Left colon (tissue), 2 donors: ENCODE measurements at places on chromosomes 1 and 21. TPM values are rescaled to one million over a fixed set of nuclear protein-coding genes. Genes with fewer than 3 reads are reported as not detected.

- DNase-seq, result no peak
Measured at GRCh38 chr1:226355669-226356551, 46.9 kb upstream of the LIN9 start.

DNA sequence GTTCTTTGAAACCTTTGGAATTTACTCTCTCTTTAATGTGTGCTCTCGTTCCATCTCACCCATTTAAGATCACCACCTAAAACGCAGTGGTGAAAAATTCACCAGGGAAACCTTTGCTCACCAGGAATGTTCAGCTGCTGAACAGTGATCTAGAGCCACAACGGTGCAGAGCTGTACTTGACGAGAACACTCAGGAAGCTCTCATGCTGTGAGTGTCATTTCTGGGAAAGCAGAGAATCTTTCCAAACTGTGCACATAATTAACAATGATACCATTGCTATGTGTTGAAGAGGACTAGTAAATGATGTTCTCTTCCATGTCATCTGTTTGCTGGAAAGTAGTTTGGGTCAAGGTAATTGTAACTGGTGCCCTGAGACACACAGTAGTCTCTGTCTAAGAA is 117.1 kb downstream of the ZZZ3 start:
- no peak for DNase-seq

GRCh38 chr1:230010603-230011332 is 56.3 kb upstream of the GALNT2 start:
- DNase-seq, result no peak

DNA sequence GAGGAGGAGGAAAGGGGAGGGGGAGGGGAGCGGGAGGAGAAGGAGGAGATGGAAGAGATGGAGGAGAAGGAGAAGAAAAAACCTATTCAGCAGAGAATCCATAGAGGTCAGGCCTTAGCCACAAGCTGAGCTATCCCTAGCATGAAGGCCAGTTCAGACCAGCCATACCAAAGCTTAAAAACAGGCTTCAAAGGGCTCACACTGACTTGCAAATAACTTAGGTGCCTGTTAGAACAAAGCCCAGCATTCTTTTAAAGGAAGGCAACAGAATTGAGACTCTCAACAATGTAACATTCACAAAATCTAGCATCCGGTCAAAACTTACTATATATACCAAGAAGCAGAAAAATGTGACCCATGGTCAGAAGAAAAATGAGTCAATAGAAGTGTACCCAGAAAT is 43.6 kb upstream of the IFFO2 start:
- no peak for DNase-seq

GRCh38 chr1:46697053-46697452 is 21.9 kb downstream of the EFCAB14 start:
- no peak for DNase-seq

FCRL6 gene
- not detected for total RNA-seq

MARCKSL1 gene
- 144 TPM for total RNA-seq

ALG14 gene
- 13.9 TPM for total RNA-seq

TNNI3K gene
- total RNA-seq, result 1.0 TPM
